ENCODE measurements at places on chromosomes 1 and 21.

GRCh38 chr1:45586769-45587168 lies 2.9 kb downstream of the NASP start:
- DNase-seq: no peak

DNA sequence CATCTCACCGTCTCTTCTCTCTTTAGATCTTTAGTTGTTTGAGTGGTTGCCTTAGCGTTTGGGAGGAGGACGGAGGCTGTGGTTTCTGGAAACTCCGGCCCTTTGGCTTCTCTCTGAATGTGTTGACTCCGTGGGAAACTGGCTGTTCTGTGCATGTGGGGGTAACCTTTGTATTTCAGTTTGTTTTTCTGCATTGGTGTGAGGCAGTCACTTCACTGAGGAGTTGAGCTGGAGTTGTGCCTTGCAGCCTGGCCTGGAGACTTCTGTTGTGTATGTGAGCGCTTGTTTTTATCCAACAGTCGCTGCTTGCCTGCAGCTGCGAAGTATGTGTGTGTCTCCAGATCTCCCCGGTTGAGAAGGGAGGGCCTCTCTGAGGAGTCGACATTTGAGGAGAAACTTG lies 33.6 kb downstream of the CLDN14 start:
- no peak for DNase-seq

DNA sequence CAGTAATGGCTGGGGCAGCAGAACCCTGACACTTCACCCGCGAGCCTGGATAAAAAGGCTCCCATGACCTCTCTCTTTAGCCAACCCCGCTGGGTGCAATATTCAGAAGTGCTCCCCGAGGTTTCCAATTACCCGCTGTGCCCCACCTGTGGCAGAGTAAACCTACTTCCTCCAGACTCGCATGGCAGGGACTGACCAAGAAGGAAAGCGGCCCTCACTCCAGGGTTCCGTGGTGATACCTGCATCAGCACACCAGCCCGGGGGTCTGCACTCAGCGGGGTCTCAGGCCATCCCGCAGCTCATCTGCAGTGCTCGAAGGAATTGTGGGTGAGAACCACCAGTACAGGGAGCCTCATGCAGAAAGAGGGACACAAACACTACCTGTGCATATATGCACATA lies 136.3 kb upstream of the FMN2 start:
- no peak for DNase-seq

GRCh38 chr1:56376188-56376984 lies 203.0 kb downstream of the PLPP3 start:
- DNase-seq: no peak

DNA sequence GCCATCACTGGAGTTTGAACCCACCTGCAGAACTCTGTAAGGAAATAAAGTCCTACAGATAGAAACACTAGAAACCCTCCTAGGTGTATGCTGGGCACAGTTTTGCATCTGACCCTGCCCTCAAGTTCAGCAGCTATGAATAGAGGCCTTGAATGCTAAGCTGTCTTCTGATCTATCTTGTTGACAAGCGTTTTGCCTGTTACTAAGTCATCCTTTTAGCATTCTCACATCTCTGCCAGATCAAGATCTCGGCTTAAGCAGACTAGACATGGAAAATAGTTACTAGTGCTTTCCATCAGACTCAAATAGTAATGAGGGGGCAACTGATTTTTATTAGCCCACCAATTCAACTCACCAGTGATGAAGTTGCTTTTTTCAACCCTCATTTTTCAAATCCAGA lies 10.5 kb downstream of the TBX15 start:
- DNase-seq: no peak

DNA sequence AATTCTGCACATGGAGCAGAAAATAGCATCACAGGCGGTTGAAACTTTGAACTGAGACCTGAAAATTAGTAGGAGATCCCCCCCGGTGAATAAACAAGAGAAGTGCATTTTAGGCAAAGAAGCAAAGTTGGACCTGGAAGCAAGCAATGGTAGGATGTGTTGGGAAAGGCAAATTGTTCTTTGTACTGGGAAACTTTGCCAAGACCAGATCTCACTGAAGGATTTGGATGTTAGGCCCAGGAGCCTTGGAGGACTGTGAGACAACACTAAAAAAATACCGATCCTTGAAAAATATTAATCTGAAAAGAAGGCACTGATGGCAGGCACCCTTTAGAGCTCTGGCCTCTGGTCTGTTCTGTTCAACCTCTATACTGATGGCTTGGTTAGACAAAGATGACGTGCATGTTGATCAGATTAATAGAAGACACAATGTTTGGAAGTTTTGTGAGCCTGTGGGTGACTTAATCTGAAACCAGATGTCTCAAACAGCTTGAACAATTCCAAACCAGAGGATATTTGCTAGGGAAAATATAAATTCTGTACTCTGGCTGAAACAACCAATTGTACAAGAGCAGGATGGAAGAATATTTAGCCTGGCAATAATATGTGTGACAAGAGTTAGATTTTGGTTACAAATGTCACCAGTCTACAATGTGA lies 108.4 kb downstream of the ROR1 start:
- DNase-seq: no peak

DNA sequence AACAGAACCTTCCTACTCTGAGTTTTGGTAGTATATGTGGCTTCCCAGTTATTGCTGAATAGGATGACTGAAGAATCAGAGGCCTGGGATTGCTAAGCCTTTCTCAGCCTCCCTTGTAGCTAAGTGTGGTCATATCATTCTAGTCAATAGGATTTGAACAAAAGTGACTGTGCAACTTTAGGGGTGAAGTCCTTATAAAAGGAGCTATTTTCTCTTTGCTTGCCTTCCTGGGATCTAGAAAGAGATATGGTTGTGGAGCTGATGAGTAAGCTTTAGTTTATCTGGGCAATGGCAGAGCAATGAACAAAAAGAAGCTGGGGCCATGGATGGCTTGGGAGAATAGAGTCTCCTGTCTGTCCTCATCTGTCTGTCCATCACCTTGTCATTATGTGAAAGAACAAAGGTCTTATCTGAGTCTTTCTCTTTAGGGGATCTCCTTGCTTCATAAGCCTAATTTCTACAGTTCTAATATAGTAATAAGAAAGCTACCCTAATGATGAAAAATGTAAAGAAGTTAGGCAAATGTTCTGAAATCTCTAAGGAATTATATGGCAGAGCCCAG lies 91.5 kb downstream of the TENT5C start:
- no peak for DNase-seq

DNA sequence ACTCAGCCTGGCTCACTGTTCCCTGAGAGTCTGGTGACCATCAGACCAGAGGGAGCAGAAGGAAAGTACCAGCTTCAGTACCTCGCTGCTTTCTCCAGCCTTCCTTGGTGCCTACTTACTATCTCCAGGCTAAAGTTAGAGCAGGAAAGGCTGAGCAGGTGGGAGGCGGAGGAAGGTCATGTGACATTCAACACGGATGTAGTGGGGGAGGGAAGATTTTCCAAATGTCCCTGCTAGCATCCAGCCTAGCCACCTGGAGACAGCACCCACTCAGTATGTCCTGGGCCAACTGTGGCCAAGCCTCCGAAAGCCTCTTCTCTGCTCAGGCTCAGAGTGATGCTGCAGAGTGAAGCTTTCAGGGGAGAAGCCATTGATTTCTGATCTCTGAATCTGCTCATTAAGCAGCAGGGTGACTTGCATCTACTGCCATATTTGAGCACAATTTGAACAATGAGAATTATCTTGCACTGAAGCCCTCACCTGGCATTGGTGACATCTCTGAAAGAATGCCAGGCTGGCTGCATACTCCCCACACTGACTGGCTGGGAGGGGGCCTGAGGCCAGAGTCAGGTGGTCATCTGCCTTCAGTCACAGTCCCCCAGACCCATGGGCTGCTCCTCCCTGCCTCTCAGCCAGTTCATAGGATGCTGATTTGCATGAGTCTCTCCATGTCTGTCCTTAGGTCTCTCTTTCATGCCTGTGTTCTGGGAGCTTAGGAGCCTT lies 86.2 kb downstream of the KCND3 start:
- no peak for DNase-seq

- DNase-seq: no peak
These were observed 49.3 kb downstream of the TRIM62 start for GRCh38 chr1:33132549-33132948.

DNA sequence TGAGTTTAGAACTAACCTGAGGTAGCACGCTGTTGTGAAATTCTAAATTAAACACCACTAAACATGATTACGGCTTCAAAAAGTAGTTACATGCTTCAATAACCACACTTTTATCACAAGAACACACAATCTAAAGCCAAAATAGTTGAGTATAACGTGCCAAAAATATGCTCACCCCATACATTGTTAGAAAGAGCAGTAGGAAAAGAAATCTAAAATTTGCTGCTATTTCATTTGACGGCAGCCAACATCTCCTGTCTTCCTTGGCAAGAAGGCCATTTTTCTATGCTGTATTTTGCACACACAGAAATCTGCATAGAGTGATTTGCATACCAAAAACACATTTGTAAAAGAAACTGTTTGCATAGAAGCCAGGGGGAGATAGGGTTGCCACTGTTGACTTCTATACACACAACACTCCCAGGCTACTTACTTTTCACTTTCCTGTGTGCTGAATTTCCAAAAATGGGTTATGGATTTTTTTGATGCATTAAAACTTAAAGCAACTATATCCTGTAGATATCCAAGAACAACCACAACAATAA lies 42.9 kb upstream of the DMRTB1 start:
- DNase-seq: no peak

GRCh38 chr1:205951746-205952145 lies 8.5 kb upstream of the SLC26A9 start:
- DNase-seq: no peak

GRCh38 chr1:36358514-36359084 lies 27.1 kb downstream of the STK40 start:
- no peak for DNase-seq

- DNase-seq: no peak
These were observed 9.2 kb downstream of the ALDH4A1 start for GRCh38 chr1:18893120-18893519.

GRCh38 chr21:46636181-46636512 lies 673 bp downstream of the PRMT2 start:
- no peak for DNase-seq

- no peak for DNase-seq
These were observed 180.1 kb upstream of the USP25 start for GRCh38 chr21:15549671-15550070.

DNA sequence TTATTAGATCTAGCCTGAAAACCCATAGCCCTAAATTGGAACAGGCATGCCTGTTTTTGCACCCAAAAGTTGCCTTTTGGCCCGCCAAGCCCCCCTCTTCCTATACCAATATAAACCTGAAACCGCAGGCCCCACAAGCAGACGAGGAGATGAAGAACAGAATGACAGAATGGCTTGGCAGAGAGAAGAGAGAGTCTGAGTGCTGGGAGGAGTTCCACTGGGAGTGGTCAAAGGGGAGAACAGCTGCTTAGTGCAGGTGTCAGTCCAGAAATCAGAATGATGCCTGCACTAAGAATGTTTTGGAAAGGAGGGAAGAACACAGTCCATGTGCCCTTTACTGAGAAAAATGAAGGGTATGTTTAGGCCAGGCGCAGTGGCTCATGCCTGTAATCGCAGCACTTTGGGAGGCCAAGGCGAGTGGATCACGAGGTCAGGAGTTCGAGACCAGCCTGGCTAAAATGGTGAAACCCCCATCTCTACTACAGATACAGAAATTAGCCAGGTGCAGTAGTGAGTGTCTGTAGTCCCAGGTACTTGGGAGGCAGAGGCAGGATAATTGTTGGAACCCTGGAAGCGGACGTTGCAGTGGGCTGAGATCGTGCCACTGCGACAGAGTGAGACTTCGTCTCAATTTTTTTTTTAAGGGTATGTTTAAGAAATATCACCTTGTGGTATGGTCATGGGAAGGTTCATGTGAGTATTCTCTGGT lies 9.4 kb downstream of the DYRK1A start:
- no peak for DNase-seq

DNA sequence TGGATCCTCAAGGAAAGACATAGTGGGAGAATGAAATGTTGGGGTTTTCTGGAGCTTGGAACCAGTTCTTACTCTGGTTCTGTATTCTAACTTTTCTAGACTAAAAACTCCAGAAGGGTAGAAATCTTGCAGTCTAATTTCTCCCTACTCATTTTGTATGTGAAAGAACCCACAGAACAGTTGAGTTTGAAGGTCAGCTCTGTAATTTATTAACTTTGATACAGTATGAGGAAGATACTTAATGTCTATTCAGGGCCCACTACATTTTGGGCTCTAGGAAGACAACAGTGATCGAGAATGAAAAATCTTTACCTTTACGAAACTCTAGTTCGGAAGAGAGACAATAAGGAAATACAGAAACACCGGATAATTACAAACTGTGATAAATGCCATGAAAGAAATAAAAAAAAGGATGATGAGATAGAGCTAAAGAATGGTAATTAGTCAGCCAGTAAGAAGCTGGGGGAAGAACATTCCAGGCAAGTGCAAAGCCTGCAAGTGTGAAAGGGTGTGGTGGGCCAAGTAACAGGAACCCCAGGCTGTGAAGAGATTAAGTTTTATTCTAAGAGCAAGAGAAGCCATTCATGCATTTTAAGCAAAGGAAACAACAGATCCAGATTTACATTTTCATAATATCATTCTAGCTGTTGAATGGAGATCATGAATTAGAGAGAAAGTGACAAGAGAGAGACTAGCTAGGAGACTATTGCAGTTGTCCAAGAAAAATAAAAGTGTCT lies 159.9 kb upstream of the HMCN1 start:
- DNase-seq: no peak
